MG63 (cell line): ENCODE measurements at places on chromosomes 7 and 10. TPM values are rescaled to one million over a fixed set of nuclear protein-coding genes. Genes with fewer than 3 reads are reported as not detected.

SORCS3 gene
- total RNA-seq: not detected in 2 replicates

TYW1B gene
- total RNA-seq: 0.52 and 3.6 TPM in 2 replicates

NUTM2E gene
- total RNA-seq: not detected in 2 replicates

CLRN3 gene
- total RNA-seq: not detected in 2 replicates

NEBL gene
- total RNA-seq: 0.03 and 0.07 TPM in 2 replicates

DPP6 gene
- not detected in 2 replicates for total RNA-seq

OGA gene
- total RNA-seq: 31.3 and 66.7 TPM in 2 replicates

- peak; percentile 64 for DNase-seq
Observed at GRCh38 chr10:84493951-84494848, 165.8 kb downstream of the CCSER2 start.

GRCh38 chr10:7301006-7301778, 109.6 kb downstream of the SFMBT2 start:
- DNase-seq: no peak

GRCh38 chr10:114349522-114350215, 54.6 kb downstream of the AFAP1L2 start:
- no peak for DNase-seq

- DNase-seq: no peak
Observed at GRCh38 chr10:4291990-4292389, 507.0 kb upstream of the KLF6 start.

GRCh38 chr10:82813856-82814255, 938.9 kb downstream of the NRG3 start:
- DNase-seq: no peak

DNA sequence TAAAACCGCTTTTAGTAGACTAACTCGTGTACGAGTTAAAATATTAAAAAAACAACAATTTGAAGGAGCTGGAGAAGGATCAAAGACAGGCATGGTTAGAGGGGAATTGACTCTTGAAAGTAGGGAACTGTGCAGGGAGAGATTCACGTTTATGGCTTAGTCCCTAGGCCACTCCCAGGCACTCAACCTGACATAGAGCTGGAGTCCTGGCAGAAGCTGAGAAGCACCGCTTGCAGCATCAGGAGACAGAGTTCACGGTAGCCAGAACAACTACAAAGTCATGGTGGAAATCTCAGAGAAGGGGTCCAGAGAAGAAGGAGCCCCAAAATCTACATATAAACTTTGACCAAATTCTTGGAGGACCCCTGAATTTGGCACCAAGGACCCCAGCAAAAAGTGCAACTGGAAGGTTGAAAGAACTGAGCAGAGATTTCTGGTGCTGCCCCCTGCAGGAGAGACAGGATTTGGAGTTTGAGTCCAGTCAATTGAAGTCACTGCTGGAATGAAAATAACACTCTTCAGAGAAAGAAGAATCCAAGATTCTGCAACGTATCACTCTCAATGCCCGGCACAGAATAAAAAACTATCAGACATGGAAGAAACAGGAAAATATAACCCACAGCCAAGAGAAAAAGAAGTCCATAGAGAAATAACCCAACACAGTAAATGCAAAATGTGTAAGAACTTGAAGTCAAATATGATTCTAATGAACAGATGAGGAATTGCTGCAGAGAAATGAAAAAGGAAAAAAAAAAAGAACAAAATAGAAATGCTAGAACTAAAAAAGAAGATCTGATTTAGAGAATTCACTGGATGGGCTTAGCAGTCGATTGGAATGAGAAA, 493.3 kb upstream of the PODXL start:
- DNase-seq: no peak

DNA sequence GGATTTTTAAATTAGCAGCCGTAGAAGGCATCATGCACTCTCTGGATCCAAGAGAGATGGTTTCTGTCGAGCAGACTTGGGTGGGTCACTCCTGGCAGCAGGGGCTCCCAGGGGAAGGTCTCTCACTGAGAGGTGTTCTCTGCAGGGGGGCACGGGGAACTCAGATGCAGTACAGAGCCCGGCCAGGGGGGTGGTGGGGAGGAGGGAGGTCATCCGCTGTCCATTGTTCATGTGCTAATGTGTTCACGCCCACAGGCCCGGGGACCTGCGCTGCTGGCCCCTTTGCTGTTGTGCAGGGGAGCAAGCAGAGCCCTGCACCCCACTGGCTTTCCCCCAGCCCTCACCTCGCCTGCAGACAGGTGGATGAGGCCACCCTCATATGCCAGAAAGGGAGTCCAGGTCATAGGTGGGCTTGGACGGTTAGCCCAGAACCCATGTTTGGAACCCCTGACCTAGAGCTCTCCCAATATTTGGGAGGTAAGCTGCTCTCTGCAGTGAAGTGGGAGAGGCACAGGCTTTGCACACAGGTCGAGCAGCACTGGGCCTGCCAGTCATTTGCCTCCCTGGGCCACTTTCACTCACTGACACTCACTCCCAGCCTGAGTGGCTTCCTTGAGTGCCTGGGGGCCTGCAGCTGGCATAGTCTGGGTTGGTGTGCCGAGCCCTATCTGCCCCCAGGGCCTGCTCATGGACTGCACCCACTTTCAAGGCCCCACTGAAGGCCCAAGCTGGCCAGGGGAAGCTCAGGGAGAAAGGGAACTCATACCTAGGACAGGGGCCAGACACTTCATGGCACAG, 12.6 kb upstream of the TBRG4 start:
- no peak for DNase-seq

- DNase-seq: no peak
Observed at GRCh38 chr10:9786101-9786500, 1231.6 kb upstream of the CELF2 start.

DNA sequence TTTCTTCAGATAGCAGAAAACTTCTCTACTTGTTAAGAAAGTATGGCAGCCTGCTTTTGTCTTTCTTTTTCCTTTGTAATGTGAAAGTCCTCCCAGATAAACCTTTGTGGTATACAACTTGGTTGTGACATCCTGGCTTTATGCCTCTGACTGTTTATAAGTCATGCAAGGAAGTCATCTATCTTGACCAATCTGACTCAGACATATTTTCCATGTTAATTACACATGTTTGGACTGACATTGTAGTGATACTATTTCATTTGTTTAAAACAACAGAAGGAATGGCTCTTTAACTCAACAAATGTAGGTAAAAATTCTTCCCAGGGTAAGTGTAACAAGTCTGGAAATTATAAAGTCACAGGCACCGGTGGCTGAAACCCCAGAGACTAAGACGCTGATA, 341.6 kb upstream of the MEOX2 start:
- DNase-seq: no peak

DNA sequence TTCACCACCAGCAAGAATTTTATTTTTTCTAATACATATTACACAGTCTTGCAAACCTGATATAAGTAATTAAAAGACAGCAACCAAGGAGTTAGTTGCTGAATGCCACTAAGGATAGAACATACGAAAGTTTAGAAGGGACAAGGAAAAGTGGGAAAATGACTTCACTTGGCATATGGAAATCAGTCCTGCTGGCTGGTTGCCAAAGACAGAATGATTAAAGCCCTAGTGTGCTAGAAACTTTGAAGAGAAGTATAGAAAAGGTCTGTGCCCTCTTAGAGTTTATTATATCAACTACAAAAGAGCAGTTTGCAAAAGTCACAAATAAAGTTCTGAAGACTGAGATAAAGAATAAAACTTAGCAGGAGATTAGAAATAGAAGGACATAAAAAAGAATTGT, 5.8 kb upstream of the YAE1 start:
- no peak for DNase-seq

DNA sequence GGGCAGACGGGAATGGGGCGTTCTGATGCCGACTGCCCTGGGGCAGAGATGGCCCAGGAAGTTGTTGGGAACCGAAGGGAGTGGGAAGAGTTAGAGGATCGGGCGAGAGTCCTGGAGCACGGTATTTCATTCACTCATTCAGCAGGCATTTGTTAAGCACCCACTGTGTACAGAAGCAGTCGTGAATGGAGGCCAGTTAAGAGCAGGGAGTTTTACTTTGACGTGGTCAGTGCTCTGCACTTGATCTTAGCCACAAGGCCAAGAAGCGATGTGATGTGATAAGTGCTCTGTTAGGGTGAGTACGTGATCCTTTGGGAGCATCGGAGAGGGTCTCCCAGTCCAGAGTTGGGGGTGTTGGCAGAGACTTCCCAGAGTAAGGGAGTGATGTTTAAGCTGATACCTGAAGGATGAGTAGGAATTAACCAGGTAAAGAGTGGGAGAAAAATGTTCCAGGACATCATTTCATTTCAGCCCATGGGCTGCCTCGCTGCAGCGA, 890 bp downstream of the ZFYVE27 start:
- no peak for DNase-seq
